ENCODE measurements at places on chromosomes 6 and 20. TPM values are rescaled to one million over a fixed set of nuclear protein-coding genes. Genes with fewer than 3 reads are reported as not detected.

DNA sequence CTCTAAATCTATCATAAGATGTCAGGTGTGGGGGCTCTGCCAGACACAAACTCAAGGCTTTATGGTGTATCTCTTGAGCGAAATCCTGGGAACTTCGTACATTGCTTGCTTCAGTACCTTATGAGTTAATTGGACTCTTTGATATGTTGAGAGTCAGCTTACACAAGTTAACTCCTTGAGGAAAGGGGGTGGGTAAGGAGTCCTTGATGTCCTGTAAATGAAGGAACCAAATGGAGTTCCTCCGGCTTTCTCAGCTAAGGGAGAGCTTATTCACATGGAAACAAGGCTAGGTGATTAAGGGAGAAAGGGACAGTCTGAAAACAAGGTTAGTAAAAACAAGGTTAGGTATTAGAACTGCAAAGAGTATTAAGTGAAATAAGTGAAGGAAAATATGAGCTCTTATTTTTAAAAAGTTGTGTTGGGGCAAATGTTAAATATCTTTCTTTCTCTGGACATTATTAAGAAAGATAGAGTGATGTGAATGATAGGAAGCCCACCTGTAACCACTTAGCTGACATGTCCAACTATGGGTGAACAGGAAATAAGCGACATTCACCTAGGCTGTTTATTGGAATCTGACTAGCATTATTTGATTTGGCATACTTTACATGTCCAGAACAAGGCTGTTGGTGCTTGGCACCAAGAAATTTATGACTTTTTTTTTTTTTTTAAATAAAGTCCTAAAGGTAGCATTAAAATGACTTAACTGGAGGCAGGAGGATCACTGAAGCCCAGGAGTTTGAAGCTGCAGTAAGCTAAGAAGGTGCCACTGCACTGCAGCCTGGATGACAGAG lies 26.5 kb downstream of the GTF2H5 start:
- H3K27me3 ChIP-seq, result no peaks in the 10 kb centered on the region
- H3K27ac ChIP-seq, result no peak overlapping the region
- H3K4me1 ChIP-seq, result no peaks in the 10 kb centered on the region
- H3K36me3 ChIP-seq, result peaks cover 40% of the 10 kb centered on the region

DNA sequence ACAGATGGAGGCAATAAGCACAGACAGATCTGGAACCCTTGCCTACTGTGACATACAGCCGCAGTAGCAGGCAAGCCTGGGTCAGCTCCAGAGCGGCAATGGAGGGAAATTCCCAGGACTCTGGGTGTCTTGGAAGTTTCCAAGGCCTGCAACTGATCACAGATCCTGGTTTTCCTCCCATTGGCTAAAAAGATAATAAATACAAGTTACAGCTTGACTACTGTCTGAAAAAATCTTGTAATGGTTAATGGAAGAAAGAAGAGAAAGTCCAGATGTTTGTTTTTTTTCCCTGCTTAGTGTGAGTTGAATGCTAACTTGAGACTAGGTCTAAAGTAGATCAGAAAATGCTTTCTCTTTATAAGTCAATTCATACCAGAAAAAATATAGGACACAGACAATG lies 307.6 kb downstream of the ALDH8A1 start:
- no peaks in the 10 kb centered on the region for H3K27me3 ChIP-seq
- DNase-seq, result no peak
- no peaks in the 10 kb centered on the region for H3K4me1 ChIP-seq
- H3K27ac ChIP-seq, result no peak overlapping the region
- no peak overlapping the region for H3K4me3 ChIP-seq

Gene RSPO3
- 0.53 TPM for total RNA-seq

DNA sequence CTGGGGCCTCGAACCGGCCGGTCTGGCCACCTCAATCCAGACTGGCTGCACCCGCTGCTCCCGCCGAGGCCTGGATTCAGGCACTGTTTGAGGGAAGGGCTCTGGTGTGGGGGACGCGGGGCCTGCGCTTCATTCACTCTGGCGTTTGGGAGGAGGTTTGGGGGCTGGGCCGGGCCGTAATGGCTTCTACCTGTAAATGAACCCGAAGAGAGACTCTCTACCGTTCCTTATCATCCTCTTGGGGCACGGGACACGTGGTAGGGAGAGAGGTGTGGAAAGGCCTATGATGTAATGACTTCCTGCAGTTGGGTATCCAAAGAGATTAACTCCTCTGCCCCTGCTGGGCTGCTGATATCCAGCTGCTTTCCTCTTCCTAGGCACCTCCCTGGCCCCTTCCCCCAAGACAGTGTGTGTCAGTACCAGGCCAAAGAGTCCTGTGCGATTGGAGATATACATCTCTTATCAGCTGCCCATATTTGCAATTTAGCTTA lies 1.8 kb downstream of the FOXO3 start:
- peak; percentile 60 for DNase-seq
- peaks cover 19% of the 10 kb centered on the region for H3K36me3 ChIP-seq
- H3K4me3 ChIP-seq, result peak overlapping the region; percentile 93

Gene PCK1
- total RNA-seq, result 7.7 TPM

DNA sequence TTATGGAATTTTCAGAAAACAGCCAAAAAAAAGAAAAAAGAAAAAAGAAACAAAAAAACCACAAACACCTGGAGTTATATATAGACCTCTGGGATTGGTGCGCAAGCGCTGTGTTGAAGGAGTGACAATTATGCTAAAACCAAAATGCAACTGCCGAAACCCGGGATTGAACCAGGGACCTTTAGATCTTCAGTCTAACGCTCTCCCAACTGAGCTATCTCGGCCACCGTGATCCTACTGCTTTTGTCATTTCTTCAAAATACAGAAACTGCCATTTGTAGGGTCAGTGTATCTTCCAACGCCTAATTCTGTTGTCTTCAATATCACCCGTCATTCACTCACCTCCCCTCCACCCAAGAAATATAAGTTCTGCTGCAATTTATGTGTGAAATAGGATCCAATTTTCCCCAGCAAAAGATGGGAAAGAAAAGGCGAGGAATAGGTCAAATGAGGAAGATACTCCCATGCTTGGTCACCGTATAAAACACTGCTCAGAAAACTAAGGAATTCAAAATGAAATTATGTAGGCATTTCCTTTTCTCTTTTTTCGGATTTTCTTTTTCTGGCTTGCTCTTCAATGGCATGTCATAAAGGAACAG lies 116.0 kb downstream of the TRIM27 start:
- H3K36me3 ChIP-seq, result no peaks in the 10 kb centered on the region
- DNase-seq, result no peak
- H3K27me3 ChIP-seq, result peaks cover 8% of the 10 kb centered on the region
- H3K27ac ChIP-seq, result no peak overlapping the region
- H3K4me3 ChIP-seq, result no peak overlapping the region

- no peaks in the 10 kb centered on the region for H3K36me3 ChIP-seq
- H3K27ac ChIP-seq, result no peak overlapping the region
- H3K4me1 ChIP-seq, result peaks cover 6% of the 10 kb centered on the region
- no peak for DNase-seq
Observed at GRCh38 chr6:43275801-43276576, 22.1 kb upstream of the SLC22A7 start.

DNA sequence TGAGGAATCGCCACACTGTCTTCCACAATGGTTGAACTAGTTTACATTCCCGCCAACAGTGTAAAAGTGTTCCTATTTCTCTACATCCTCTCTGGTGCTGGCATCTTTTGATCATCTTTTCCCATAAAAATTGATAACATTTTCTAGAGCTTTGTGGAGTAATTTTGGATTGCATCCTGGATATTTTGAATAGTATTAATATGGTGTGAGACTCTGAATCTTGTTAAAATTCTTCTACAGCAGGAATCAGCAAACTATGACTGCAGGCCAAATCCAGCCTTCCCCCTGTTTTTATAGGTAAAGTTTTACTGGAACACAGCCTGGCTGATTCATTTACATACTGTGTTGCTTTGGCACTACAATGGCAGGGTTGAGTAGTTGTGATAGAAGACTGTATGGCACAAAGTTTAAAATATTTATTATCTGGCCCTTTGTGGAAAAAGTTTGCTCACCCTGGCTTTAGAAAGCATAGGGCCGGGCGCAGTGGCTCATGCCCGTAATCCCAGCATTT lies 15.0 kb upstream of the RNF8 start:
- no peaks in the 10 kb centered on the region for H3K27me3 ChIP-seq
- H3K27ac ChIP-seq, result no peak overlapping the region
- no peak for DNase-seq
- no peaks in the 10 kb centered on the region for H3K4me1 ChIP-seq
- no peaks in the 10 kb centered on the region for H3K36me3 ChIP-seq

GRCh38 chr6:28789553-28790083 lies 134.2 kb downstream of the TRIM27 start:
- no peak overlapping the region for H3K27ac ChIP-seq
- no peaks in the 10 kb centered on the region for H3K4me1 ChIP-seq
- no peak overlapping the region for H3K4me3 ChIP-seq
- peaks cover 3% of the 10 kb centered on the region for H3K27me3 ChIP-seq
- H3K36me3 ChIP-seq, result no peaks in the 10 kb centered on the region

GRCh38 chr20:59667131-59667530 lies 62.8 kb downstream of the PHACTR3 start:
- no peaks in the 10 kb centered on the region for H3K27me3 ChIP-seq
- no peak for DNase-seq
- no peak overlapping the region for H3K4me3 ChIP-seq
- no peaks in the 10 kb centered on the region for H3K36me3 ChIP-seq
- no peak overlapping the region for H3K27ac ChIP-seq

Gene CFAP61
- not detected for total RNA-seq

- H3K27me3 ChIP-seq, result no peaks in the 10 kb centered on the region
- peaks cover 3% of the 10 kb centered on the region for H3K36me3 ChIP-seq
- H3K4me3 ChIP-seq, result no peak overlapping the region
- H3K27ac ChIP-seq, result no peak overlapping the region
Observed at GRCh38 chr6:63672582-63673129, 37.1 kb downstream of the PHF3 start.

- DNase-seq, result no peak
- H3K27me3 ChIP-seq, result no peaks in the 10 kb centered on the region
- no peaks in the 10 kb centered on the region for H3K36me3 ChIP-seq
- H3K4me1 ChIP-seq, result no peaks in the 10 kb centered on the region
- H3K27ac ChIP-seq, result no peak overlapping the region
- no peak overlapping the region for H3K4me3 ChIP-seq
Observed at GRCh38 chr20:13024596-13024995, 15.8 kb downstream of the SPTLC3 start.

DNA sequence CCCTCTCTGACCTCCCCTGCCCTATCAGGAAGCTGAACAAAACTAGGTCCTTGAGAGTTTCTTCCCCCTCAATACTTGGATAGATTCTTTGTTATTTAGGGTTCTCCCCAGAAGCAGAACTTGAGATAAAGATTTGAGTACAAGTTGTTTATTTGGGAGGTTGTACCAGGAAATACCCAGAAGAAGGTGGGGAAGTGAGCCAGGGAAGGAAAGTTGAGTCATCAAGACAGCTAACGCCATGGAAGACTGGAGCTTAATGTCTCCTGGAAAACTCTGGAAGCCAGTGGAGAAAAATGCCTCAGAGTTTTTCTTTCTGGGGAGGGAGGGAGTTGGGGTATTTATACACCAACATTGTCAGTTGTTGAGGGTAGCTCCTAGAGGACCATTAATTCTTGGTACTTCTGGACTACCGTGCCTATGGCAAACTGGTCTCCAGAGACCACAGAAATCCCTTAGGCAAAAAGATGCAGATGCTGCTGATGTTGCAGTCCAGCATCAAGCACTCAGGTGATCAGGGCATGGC lies 102.6 kb upstream of the ZFP64 start:
- no peaks in the 10 kb centered on the region for H3K36me3 ChIP-seq
- H3K27me3 ChIP-seq, result no peaks in the 10 kb centered on the region
- no peak overlapping the region for H3K27ac ChIP-seq

GRCh38 chr6:39114388-39114703 lies 640 bp downstream of the SAYSD1 start:
- peaks cover under 1% of the 10 kb centered on the region for H3K36me3 ChIP-seq
- H3K4me1 ChIP-seq, result peaks cover 9% of the 10 kb centered on the region
- H3K27me3 ChIP-seq, result no peaks in the 10 kb centered on the region
- no peak for DNase-seq

DNA sequence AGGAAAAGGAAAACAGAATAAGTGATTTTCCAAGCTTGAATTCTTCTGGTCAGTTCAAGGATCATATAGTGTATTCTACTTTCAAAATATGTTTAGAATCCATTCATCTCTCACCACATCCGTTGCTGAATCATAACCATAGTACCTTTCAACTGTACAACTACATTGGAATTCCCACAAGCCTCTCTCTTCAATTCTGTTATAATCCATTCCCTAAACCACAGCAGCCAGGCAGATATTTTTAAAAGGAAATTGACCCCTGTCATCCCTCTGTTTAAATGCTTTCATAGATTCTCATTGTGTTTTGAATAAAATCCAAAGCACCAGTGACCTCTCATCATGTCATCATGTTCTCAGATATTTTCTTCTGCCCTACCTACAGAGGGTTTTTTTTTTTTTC lies 412.7 kb downstream of the GRIK2 start:
- no peak overlapping the region for H3K4me3 ChIP-seq
- no peaks in the 10 kb centered on the region for H3K4me1 ChIP-seq
- H3K27ac ChIP-seq, result no peak overlapping the region
- no peaks in the 10 kb centered on the region for H3K36me3 ChIP-seq
- no peaks in the 10 kb centered on the region for H3K27me3 ChIP-seq
- no peak for DNase-seq

Gene SIM1
- not detected for total RNA-seq

DNA sequence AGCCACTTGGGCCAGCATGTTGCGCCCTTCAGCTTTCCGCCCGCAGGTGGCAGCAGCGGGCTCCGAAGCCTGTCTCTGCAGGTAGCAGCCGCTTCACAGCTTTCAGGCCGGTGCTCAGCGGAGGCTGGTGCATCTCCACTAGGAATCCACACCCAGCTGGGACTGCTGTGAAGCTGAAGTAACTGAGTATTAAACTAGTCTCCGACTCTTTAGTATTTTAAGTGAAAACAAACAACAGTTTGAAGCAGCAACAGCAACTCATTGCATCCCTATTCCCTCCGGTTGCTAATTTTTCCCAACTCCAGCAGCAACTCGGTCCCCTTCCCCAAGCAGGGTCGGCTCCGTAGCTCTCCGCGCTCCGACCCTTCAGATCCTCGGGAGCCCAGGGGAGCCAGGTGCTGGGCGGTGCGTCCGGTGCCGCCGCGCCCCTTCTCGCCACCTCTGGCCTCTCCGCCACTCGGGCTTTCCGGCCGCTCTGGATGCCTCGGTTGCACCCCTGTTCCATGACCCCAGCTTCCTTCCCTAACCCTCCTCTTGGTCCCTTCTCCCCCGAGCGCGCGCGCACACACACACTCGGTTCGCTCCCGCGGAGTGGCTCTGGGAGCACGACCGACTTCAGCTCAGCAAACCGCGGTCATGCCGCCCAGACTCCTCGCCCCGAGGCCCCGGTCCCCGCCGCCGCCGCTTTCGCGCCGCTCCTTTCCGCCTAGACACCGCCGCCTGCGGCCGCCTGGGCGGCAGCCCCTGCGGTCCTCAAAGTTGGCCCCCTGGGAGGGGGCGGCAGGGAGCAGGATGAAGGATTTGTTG lies 765 bp upstream of the NKAIN2 start:
- no peak overlapping the region for H3K27ac ChIP-seq
- no peaks in the 10 kb centered on the region for H3K4me1 ChIP-seq

GRCh38 chr6:148565930-148566663 lies 180.7 kb upstream of the UST start:
- no peaks in the 10 kb centered on the region for H3K27me3 ChIP-seq
- H3K36me3 ChIP-seq, result no peaks in the 10 kb centered on the region
- H3K4me1 ChIP-seq, result peaks cover 7% of the 10 kb centered on the region
- no peak overlapping the region for H3K27ac ChIP-seq

Gene VARS2
- total RNA-seq, result 5.7 TPM
